ENCODE measurements at places on chromosomes 13 and 19.

GRCh38 chr13:109545931-109546330 is 240.5 kb downstream of the IRS2 start:
- no peak for DNase-seq

- no peak for DNase-seq
These were observed 100.0 kb downstream of the GADD45B start for GRCh38 chr19:2575734-2576481.

GRCh38 chr19:18417250-18418028 is 1.8 kb upstream of the SSBP4 start:
- peak; percentile 76 for DNase-seq

DNA sequence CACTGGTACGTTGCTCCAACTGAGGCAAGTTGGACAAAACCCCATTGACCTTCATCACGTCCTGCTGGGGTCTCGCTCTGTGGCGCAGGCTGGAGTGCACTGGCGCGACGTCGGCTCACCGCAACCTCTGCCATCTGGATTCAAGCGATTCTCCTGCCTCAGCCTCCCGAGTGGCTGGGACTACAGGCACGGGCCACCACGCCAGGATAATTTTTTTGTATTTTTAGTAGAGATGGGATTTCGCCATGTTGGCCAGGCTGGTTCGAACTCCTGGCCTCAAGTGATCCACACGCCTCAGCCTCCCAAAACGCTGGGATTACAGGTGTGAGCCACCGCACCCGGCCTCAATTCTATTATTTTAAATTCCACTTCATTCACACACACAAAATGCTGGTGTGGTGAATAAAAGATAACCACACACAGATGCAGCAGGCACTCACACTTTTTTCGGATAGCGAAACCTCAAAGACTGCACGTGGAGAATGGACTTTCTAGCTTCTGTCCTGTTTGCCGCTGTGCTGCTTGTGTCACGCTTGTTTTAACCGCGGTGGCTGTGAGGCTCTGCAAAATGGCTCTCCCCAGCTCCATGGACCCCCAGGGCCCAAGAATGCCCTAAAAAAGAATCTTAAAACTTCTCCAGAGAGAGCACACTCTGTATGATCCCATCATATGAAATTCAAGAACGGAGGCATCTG is 58.4 kb downstream of the COL4A1 start:
- DNase-seq, result no peak

GRCh38 chr19:6100284-6100915 is 9.9 kb downstream of the RFX2 start:
- peak; percentile 77 for DNase-seq

- DNase-seq, result no peak
These were observed 117.9 kb downstream of the RBM26 start for GRCh38 chr13:79287939-79288795.

- no peak for DNase-seq
These were observed 25.0 kb downstream of the ELL start for GRCh38 chr19:18496980-18497256.

- DNase-seq, result no peak
These were observed 203.5 kb upstream of the HTR2A start for GRCh38 chr13:47100214-47100853.

GRCh38 chr19:40216013-40216776 is 2.0 kb downstream of the TTC9B start:
- DNase-seq, result no peak

GRCh38 chr13:110300090-110300815 is 6.7 kb downstream of the COL4A1 start:
- no peak for DNase-seq

DNA sequence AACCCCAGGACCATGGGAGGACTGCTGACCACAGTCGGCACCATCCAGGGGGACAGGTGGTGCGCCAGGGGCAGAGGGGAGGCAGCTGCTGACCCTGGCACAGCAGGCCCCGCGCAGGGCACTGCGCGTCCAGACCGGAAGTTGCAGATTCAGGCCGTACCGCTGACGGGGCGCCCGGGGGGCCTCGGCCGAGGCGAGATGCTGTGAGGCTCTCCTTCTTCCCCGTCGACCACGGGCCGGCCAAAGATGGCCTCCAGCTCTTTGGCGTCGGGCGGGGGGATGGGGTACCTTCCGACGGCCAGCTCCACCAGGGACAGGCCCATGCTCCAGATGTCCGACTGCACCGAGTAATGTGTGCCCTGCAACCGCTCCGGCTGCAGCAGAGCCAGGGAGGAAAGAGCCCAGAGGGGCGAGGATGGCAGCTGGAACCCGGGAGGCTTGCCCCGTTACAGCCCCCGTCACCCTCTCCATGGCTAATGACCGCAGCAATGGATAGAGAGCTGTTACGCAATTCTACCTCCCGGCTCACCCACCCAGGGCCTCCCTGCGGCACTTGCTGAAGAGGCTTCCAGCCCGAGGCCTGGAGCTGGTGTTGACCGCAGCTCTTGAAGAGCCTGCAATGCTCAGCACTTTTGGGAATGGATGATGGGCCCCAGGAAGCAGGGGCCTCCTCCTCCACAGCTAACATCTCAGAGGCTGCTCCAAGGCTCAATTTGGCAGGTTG is 24.7 kb downstream of the MAP2K2 start:
- no peak for DNase-seq

DNA sequence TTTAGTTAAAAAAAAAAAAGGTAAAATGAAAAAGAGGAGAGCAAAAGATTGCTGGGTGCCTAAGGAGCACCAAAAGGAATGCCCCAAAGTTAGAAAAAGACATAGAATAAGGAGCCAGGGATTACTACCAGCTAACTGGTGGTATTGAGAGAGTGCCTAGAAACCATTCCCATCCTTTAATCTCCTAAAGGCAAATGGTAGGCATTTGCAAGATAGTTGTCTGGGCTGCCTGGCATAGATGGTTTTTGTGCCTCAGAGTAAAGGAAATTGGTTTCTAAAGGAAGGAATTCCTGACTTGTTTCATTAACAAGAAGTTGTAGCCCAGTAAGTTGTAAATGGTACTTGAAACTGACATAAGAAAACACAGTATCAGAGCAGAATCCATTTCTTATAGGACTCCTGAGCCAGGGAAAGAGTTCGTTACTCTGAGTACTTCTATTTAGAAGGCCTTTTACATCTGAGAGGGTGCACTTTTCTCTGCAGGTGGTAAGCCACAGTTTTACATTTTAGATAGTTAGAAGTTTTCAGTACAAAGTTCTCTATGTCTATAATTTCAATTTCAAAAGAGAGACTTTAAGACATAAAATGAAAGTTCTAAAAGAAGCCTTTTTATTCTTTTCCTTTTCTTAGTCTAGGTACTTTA is 92.6 kb downstream of the OLFM4 start:
- no peak for DNase-seq

DNA sequence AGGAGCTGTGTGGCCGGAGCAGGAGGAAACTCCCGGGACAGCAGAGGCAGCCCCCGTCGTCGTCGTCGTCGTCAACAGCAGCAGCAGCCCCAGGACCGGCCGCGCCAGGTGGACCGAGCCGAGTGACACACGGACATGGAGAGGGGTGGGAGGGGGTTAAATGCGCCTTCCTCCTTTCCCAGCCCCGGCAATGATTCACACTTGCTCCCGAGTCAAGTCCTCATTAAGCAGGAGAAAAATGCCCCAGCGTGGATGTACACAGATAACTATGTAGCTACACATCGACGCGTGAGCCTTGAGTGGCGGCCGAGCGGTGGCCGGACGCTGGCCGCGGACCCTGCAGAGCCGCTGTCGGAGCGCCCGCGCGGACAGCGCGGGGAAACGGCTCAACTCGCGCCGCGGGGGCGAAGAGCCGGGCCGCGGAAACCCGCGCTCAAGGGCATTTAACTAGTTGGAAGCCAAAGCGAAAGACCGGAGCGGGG is 645 bp downstream of the UBL3 start:
- peak; percentile 79 for DNase-seq

DNA sequence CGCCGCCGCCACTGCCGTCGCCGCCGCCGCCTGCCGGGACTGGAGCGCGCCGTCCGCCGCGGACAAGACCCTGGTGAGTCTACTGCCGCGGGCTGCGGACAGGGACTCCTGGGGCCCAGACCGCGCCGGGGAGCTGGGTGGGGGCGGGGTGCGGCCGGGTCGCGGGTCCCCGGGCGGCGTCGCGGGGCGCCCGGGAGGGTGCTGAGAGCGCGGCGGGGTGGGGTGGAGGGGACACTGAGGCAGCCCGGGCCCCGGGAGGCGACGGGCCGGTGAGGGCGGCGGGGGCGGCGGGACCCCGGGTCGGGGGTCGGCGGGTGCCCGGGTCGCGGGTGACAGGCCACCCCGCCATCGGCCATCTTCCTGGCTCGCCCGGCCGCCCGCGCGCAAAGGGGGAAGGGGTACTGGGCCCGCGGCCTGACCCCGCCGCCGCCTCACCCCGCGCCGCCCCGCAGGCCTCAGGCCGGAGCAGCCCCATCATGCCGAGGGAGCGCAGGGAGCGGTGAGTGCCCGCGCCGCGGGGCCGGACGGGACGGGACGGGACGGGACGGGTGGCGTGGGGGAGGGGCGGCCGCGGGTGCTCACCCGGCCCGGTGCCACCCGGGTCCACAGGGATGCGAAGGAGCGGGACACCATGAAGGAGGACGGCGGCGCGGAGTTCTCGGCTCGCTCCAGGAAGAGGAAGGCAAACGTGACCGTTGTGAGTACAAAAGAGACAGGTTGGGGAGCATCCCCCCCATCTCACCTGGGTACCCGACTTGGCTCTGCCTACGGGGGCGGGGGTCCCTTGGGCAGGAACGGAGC is 489 bp downstream of the CCNE1 start:
- peak; percentile 13 for DNase-seq

DNA sequence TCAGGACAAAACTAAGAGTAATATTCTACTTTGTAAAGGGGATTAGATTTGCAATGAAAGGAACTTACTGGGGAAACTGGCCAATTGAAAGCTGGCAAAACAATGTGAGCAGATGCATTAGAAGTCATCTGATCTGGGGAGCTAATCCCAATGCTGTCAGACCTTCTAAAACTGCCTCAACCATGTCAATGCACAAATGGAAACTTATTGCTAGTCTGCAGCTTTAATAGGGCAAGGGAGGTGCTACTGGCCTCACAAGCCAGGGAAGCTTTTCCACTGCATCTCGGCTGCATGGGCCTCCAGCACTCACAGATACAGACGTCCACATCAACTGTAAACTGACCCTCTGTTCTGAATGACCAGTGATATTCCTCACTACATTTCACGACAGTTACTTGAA is 154.2 kb downstream of the LHFPL6 start:
- DNase-seq, result no peak

GRCh38 chr19:40315812-40316470 is 30.8 kb upstream of the AKT2 start:
- no peak for DNase-seq

GRCh38 chr13:35557475-35557874 is 81.0 kb upstream of the MAB21L1 start:
- DNase-seq, result no peak

GRCh38 chr19:49927526-49928264 is 1.3 kb upstream of the ATF5 start:
- no peak for DNase-seq

DNA sequence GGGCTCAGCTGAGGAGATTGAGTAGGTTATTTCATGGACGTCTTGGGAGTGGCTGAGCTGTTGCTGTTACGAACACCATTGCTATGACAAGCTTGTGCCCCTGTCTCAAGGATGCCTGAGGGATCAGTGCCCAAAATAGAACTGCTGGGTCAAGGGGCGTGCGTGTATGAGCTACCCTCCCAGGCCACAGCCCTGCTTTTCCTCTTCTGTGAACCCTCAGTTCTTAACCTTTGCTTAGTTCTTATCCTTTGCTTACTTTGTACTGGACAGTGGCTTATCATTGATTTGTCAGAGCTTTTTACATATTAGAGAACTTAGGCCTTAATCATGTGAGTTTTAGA is 9.0 kb downstream of the ARHGAP45 start:
- no peak for DNase-seq

DNA sequence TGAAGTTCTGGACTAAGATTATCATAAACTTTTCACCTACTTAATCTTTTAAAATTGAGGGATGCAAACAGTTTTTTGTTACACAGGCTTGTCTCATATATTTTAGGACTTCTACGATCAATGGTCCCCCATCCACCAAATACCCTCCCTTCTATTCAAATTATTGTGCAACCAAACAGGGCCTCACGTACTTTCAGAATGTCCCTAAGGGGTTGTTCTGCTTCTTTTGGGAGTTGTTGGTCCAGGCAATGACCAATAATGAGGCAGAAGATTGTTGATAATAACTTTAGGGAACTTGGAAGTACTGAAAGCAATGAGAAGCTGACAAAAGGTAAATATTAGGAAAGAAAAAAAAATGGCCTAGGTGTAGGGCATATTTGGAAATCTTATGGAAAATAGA is 2.9 kb downstream of the DNAJC15 start:
- DNase-seq, result no peak

- DNase-seq, result peak; percentile 34
These were observed 4.6 kb upstream of the SSBP4 start for GRCh38 chr19:18414504-18415177.

DNA sequence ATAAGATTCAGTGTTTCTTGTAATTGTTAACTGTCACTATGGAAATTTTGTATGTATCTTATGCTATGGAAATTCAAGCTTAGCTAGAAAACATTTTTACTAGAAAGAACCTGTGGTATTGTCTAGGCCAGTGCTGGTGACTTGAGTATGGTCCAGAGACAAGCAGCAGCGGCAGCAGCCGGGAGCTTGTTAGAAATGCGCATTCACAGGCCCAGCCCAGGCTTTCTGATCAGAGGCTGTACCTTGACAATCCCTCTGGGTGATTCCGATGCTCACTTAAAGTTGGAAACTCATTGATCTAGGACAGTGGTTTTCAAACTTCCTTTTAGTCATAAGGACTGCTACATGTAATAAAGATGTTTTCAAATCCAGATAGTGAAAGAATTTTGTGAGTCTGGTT is 287.4 kb downstream of the SHISA2 start:
- no peak for DNase-seq

DNA sequence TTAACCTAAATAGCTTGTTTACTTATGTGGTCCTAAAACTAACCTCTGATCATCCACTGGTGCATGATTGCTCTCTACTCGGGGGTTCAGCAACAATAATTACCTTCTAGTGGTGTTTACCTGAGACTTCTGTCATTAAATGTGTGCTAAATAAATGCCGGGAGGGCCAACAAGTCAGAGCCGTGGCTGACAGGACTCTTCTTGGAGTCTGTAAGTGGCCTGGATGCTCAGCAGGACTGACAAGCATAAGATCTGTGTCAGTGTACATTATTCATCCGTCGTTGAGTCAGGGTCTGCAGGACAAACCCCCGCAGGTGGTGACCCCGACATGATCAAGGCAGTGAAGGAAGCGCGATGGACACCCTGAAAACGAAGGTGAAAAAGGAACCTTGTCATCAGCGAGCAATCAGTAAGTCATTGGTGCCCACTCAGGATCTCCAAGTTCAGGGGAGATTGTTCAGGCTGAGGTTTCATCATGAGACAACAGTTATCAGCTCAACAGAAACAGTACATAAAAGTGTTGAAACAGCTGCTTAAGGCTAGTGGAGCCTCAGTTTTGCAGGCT is 1466.9 kb downstream of the UQCRFS1 start:
- DNase-seq, result no peak

DNA sequence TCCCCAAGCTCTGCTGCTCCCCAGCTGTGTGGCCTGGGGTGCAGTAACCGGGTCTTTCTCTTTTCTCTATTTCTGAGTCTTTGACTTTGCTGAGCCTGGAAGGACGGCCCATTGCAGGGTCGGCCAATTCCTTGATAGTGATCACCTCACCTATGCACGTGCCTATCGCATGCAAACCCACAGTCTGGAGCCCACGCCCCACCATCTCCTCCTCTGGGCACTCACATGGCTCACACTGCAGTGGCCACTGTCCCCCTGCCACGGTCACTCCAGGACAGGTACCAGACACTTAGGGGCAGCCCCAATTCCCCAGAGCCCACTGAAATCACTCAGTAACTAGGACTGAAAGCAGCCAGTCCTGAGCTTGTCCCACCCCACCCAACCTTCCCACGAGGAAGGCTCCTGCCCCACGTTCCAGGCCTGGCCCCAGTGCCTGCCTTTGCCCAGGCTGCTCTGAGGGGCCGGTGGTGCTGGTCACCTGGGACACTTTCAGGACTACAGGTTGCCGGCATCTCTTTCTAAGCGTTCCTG is 137.6 kb downstream of the TEX29 start:
- no peak for DNase-seq

Data from suppressor macrophage treated with lipopolysaccharide for 1 hour (primary cell).